ENCODE measurements at places on chromosomes 2 and 18. TPM values are rescaled to one million over a fixed set of nuclear protein-coding genes. Genes with fewer than 3 reads are reported as not detected.
A peak's percentile ranks its signal among the peaks of the same experiment; 100 is the strongest.

DNA sequence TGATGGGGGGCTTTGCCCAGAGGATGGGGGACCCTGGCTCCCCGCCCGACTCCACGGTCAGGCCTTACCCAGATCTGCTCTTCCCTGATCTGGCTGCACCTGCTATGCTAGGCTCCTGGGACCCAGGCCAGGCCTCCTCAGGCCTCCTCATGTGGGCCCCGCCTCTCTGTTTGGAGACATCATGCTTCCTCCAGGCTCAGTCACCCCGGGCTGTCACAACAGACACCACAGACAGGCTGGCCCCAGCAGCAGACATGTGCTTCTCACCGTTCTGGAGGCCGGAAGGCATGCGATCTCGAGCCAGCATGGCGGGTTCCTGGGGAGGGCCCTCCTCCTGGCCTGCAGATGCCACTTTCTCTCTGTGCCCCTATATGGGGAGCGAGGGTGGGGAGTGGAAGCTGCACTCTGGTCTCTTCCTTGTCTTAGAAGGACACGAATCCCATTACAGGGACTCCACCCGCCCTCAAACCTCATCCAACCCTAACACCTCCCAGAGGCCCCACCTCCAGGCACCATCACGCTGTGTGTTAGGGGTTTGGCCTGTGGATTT, 10.8 kb upstream of the NEU4 start:
- peak; percentile 12 for DNase-seq

DNA sequence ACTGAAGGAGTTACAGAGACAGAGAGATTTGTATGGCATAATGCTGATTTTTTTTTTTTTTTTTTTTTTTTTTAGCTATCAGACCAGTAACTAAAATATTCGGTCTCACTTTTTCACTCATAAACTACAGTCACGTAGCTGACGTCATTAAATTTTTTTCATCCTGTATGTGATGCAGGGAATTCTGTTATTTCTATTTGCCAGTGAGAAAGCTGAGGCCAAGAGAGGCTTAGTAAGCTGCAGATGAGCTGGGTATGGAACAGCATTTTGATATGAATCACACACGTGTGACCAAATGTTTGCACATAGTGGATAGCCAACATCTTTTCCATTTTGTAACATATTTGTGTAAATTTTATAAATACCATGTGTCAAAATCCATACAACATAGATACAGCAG, 79.1 kb upstream of the EPB41L3 start:
- no peak for DNase-seq

- DNase-seq = no peak
Measured at GRCh38 chr2:10787176-10787968, 25.2 kb downstream of the PDIA6 start.

GRCh38 chr2:14257801-14258507, 374.6 kb upstream of the LRATD1 start:
- no peak for DNase-seq

GRCh38 chr2:207113414-207113813, 52.3 kb downstream of the KLF7 start:
- no peak for DNase-seq

Gene ARHGEF4
- 26.2 TPM for total RNA-seq

Gene HNMT
- total RNA-seq = 21.5 TPM

- DNase-seq = no peak
Measured at GRCh38 chr2:72824224-72824842, 1.5 kb downstream of the EXOC6B start.

Gene GPBAR1
- total RNA-seq = 0.29 TPM

Gene ERFE
- not detected for total RNA-seq

DNA sequence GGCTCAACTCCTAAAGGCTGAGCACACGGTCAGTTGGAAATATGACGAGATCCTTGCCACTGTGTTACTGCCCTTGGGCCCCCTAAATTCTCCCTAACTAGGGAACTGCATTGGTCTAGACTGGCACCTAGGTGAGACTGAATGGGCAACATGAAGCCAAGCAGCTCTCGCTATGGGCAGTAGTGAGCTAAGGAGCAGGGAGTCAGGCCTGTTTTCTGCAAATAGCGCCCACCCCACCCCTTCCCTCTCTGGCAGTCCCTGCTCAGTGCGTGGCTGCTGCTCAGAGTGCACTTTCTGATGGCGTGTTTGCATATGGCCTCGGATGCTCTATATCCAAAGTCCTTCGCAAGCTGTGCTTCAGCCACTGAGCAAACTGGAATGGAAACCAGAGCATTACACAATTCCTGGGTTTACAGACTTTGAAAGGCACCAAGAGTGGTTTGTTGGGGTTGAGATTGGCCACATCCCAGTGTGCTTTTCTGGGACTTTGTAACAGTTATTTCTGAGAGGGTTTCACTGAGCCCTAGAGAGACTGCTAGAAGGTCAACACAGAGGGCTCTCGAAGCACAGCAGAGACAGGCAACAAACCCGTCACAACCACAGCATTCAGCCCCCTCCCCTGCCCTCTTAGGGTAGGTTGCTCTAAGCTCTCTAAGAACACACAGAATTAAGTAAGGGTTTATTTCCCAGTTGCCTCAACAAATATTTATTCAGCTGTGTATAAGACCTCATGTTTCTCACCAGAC, 419.9 kb downstream of the STK39 start:
- no peak for DNase-seq

GRCh38 chr2:63484901-63485300, 103.4 kb downstream of the WDPCP start:
- DNase-seq = no peak

GRCh38 chr2:18312818-18313217, 247.6 kb downstream of the RDH14 start:
- no peak for DNase-seq

DNA sequence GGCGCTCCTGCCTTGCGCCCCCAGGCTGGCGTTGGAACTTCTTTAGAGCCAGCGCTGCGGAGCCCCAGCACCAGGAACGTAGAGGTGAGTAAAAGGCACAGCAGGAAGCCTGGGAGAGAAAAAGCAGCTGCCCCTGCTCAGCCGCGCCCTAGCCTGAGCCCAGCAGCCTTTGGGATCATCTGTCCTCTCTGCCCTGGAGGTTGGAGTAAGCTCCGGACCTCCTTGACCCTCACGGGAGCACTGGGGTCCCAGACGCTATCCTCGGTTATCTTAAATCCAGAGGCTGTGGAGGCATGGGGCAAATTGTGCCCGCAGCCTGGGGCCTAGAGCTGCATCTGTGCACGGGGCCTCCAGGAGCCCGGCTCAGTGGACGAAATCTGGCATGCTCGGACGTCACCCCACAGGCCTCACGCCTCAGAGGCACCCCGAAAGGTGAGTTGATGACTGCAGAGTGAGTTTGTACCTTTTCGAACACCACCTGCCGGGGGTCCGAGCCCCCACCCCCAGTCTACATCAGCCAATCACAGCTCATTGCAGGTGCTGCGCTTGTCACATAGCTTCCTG, 1.6 kb upstream of the SLC66A2 start:
- DNase-seq = no peak

Gene CPS1
- total RNA-seq = 10.8 TPM

Gene TRAF3IP1
- total RNA-seq = 12.6 TPM

DNA sequence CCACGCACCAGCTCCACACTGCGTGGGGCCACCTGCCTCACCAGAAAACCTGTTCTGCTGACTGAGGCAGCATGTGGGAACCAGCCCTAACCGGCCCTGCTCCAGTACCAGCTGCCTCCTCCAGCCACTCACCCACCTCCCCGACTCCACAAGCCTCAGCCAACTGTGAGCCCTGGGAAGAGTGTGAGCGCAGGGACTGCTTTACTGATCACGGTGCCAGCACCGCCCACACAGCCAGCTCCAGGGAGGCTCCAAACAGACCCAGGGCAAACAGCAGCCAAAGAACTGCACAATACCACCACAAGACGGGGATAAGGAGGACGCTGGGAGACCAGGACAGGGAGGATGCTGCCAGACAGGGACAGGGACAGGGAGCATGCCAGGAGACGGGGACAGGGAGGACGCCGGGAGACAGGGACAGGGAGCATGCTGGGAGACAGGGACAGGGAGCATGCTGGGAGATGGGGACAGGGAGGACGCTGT, 28.4 kb downstream of the EIPR1 start:
- no peak for DNase-seq

- no peak for DNase-seq
Measured at GRCh38 chr2:48059975-48060374, 153.7 kb upstream of the FBXO11 start.

Gene INHBB
- total RNA-seq = 18.1 TPM

- DNase-seq = no peak
Measured at GRCh38 chr2:237907144-237907543, 47.7 kb downstream of the RAMP1 start.

All from uterus (tissue), 4 donors.